Cerebellar nuclear complex (tissue), 1 donor: ENCODE measurements at places on chromosomes 1 and 21.
A peak's percentile ranks its signal among the peaks of the same experiment; 100 is the strongest.

GRCh38 chr1:174839211-174839610 lies 160.5 kb upstream of the CACYBP start:
- no peak for DNase-seq

DNA sequence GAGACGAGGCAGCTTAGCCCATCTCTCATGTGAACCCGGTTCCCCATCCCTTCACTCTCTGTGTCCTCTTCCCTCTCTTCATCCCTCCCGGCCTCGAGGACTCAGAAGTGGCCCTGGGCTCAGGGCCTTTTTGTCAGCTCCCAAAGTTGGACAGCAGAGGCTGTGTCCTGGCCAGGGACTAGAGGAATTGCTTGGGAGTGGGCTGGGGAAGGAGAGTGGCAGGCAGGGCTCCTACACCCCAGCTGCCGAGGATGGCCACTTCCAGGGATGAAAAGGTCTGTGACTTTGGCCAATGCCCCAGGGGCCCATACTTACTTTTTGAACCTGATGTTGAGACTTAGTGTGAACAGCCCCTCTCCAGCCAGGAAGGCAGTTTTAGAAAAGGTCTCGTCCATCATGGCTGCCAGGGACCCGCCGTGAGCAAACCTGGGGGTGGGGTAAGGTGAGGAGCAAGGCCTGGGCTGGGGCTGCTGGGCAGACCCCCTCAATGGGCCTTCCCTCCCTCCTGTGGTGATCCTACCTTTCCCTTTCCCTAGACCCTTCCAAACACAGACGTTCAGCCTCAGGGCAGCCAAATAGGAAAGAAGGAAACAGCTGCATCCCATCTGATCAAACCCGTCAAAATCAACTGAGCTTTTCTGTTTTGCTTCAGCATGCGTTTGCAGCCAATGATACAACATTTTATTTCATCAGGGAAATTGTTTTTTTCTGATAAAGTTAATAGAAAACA lies 5.5 kb downstream of the THEM5 start:
- no peak for DNase-seq

DNA sequence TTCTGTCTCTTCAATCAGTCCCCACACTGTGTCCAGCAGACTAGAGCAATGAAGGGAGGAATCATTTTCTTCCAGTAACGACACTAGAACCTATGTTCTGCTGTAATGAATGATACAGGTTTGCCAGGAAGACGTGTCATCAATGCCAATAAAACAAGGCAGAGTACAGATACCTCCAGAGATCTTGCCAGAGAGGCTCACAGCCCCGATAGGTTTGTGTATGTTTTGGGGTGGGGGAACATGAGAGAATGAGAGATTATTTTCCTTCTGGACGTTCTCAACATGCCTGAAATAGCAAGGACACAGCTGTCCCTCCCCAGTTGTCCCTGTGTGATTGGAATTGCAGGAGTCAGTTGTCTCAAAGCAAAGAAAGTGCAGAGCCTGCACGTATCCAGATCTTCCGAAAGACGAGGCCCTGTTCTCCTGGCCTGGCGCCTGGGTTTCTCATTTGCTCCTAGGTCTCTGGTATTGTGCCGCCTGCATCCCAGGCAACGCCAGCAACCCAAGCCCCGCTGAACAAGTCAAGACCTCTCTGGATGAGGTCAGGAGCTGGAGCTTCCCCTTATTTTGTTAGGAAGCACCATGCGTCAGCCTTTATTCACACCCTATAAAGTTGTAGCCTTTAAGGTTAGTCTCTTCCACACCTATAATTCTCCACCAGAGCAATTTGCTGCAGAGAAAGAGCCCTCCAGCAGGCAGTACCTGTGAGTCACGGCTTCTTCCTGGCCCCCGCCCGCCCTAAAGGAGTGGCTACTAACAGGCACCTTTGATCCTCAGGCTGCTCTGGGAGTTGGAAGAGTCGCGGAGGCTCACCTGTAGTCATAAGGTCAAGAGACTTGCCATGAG lies 130.5 kb downstream of the TOMM20 start:
- DNase-seq, result no peak

DNA sequence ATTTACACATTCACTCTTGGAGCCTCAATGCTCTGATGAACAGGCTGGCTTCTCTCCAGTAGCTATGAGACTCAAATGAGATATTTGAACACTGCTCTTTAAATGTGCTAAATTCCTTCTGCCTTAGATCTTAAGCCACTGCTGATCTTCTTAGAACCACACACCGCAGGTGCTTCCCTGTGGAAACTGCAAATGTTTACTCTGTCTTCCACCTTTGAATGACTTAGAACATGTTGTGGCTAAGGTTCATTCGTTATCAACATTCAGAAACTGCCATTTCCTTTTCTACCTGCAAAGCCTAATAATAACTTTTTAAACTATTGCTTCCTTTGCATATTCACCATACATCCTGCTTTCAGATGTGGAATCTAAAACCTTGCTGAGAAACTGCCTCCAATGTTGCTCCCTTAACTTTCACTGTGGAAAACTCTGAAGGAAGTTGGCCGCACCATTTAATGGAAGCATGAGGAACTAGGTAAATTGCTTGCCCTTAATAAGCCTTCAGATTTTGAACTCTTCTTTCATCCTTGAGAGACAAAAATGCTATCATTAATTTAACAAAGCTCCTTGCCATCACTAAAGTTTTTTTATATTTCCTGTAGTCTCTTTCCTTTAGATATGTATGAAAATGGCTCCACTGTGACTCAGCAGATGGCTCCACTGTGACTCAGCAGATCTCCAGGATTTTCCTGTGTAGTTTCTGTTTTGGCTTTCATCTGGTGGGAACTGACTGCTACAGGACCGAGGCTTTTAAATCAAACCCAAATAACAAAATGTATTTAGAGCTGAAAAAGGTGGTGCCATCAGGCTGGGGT lies 143.8 kb downstream of the TNFSF18 start:
- DNase-seq, result no peak

GRCh38 chr21:37753122-37753599 lies 163.1 kb downstream of the KCNJ6 start:
- DNase-seq, result no peak

- no peak for DNase-seq
Measured at GRCh38 chr1:111334169-111334568, 43.5 kb downstream of the CHIA start.

- no peak for DNase-seq
Measured at GRCh38 chr1:43315481-43315880, 14.7 kb downstream of the TIE1 start.

GRCh38 chr1:170670802-170671628 lies 7.1 kb downstream of the PRRX1 start:
- no peak for DNase-seq

- DNase-seq, result no peak
Measured at GRCh38 chr21:20276954-20277353, 721.3 kb upstream of the NCAM2 start.

- DNase-seq, result peak; percentile 84
Measured at GRCh38 chr21:31347435-31348032, 3.5 kb upstream of the TIAM1 start.

GRCh38 chr1:235011064-235011598 lies 117.5 kb downstream of the TOMM20 start:
- no peak for DNase-seq
